CD4-positive, alpha-beta T cell treated with Interleukin-2 at 100 ng/mL for 4 hours (primary cell): ENCODE measurements at places on chromosomes 5 and 9.

- peak; percentile 24 for DNase-seq
Measured at GRCh38 chr9:14993901-14994554, 83.8 kb upstream of the FREM1 start.

DNA sequence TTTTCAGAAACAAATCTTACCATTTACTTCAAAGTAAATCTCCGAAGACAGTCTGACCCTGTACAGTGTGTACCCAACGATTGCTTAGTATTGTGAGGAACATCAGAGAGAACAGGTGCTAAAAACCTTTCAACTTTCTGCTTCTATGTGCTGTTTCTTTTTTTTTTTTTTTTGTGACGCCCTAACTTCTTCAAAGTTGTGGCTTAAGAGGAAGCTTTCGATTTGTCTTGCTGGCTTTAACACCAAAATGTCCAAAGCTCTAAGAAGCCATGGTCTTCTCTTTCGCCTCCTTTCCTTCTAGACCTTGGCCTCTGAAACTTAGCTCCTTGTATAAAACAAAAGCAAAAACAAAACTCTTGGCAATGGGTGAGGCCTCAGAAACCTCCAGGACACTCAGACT is 1.2 kb downstream of the TNFSF8 start:
- peak; percentile 61 for DNase-seq

DNA sequence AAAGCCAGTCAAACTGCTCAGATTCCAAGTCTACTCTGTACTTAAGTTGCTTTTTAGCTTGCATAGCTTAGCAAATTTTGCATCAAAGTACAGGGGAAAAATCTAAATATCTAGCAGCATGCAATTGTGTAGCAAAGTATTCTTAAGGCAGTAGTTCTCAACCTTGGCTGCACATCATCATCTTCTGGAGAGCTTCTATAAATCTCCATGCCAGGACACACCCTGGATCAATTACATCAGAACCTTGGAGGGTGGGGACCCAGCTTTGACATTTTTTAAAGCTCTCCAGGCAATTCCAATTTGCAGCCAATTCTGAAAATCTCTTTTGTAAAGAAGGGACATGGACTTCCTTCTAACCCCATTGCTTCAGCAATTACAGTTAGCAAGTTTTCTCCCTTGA is 187.5 kb downstream of the SNCAIP start:
- no peak for DNase-seq

DNA sequence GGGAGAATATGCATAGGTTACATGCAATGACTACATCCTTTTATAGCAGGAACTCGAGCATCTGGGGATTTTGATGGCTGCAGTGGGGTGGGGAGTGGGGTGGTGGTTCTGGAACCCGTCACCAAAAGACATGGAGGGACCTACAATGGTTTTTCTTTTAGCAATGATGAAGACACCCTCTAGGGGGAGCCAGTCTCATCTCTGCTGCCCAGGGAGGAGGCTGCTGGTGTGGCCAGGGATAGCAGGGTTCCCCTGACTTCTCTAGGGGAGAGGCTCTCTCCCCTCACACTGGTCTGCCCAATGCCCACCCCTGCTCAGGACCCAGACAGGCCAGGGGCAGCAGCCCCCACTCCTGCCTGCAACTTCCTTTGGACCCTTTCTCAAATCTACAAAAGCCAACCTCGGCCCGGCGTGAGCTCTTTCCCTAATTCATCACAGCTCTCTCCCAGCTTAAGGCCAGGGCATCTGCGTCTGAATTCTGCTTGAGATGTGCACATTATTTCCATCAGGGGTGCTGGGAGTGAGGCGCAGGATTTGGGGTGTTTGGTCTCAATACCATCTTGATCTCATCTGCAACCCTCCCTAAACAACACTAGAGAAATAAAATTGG is 73.6 kb upstream of the RETREG1 start:
- no peak for DNase-seq

DNA sequence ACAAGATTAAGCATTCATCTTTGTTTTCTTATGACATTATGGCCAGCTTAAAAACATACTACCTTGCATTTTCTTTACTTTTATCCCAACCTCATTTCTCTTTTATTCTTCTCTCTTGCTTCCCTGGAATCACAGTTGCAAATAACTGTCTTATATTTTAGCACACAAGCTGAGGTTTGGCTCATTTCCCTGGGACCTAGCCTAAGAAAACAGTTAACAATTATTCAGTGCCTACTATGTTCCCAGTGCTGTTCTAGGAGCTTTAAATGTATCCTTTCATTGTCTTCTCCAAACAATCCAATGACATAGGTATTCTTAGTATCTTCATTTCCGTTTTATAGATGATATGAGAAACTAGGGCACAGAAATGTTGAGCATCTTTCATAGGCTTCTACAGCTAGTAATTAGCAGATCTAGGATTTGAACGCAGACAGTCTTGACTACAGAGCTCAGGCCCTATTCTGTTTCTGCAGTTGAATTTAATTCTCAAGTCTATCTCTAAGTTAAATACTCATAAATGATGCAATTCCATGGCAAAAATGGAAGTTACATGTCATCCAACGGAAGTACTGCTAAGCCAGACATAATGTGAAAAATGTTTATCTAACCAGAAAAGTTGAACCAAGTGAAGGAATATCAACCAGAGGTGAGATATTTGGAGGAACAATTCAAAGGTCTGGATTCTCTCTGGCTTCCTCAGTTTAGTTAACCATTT is 52.3 kb upstream of the MTAP start:
- no peak for DNase-seq

DNA sequence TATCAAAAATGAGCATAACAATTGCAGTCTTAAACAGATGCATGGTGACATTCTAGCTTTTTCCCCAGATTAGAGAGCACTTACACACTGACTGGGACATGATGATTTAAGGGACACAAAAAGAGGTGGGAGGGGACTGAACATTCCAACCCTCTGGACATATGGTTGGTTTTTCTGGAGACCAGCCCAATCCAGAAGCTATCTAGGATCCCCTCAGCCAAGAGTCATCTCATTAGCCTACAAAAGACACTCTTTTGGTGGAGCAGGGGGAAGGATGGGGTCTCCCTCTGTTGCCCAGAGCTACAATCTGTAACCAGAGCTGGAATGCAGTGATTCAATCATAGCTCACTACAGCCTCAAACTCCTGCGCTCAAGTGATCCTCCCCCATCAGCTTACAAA is 97.3 kb upstream of the IQGAP2 start:
- no peak for DNase-seq

- no peak for DNase-seq
Measured at GRCh38 chr5:75616971-75617621, 5.8 kb downstream of the ANKDD1B start.

GRCh38 chr9:71929791-71930440 is 18.5 kb downstream of the C9orf85 start:
- DNase-seq: no peak
